ENCODE measurements at places on chromosomes 2 and 18.

- DNase-seq, result no peak
Measured at GRCh38 chr2:140624200-140624599, 1506.6 kb downstream of the LRP1B start.

- no peak for DNase-seq
Measured at GRCh38 chr18:34648269-34648985, 61.7 kb upstream of the DTNA start.

DNA sequence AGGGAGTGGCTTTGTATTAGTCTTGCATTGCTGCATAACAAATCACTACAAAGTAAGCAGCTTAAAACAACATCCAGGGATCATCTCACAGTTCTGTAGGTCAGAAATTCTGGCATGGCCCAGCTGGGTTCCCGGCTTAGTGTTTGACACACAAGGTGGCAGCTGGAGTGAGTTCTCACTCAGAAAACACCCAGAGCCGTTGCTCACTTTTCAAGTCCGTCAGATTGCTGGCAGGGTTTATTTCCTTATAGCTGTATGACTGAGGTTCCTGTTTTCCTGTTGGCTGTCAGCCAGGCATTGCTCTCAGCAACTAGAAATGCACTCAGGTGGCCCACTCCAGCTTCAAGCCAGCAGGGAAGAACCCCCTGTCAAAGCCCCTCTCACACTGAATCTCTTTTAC lies 324.1 kb downstream of the CCDC178 start:
- no peak for DNase-seq

- no peak for DNase-seq
Measured at GRCh38 chr2:146642066-146642465, 1202.8 kb upstream of the ACVR2A start.

DNA sequence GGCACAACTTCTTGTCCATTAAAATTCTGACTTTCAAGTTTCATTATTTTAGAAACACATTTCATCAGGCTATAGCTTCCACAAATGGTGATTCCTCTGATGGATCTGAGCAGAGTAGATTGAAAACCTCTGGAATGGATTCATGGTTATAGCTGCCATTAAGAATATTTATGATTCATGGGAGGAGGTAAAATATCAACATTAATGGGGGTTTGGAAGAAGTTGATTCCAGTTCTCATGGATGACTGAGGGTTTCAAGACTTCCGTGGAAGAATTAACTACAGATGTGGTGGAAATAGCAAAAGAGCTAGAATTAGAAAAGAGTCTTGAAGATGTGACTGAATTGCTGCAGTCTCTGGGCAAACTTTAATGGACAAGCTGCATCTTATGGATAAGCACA lies 797.4 kb downstream of the SUCLG1 start:
- no peak for DNase-seq

GRCh38 chr18:27604583-27604982 lies 419.5 kb upstream of the CHST9 start:
- no peak for DNase-seq

DNA sequence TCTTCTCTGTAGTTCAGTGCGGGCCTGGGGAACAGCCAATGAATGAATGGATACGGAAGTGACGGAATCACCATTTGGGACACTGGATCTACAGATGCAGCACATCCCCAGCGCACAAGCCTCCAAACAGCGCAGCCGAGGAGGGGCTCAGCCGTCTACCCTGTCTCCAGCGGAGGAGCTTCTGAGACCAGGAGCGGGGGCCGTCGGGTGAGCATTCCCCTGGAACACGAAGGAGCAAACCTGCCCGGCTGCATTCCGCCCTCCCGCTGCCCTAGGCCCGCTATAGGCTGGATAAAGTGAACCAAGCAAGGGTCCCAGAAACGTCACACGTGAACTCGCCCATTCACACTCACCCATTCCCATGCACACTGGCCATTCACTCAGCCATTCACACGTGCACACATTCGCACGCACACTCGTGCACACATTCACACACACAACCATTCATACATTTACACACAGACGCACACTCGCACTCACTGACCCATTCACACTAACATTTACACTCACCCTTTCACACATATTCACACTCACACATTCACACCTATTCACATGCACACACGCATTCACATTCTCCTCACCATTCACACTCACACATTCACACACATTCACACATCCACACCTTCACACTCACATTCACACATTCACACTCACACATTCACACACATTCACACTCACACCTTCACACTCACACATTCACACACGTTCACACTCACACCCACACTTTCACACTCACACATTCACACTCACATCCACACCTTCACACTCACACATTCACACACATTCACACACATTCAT lies 63.4 kb downstream of the BIN1 start:
- no peak for DNase-seq

DNA sequence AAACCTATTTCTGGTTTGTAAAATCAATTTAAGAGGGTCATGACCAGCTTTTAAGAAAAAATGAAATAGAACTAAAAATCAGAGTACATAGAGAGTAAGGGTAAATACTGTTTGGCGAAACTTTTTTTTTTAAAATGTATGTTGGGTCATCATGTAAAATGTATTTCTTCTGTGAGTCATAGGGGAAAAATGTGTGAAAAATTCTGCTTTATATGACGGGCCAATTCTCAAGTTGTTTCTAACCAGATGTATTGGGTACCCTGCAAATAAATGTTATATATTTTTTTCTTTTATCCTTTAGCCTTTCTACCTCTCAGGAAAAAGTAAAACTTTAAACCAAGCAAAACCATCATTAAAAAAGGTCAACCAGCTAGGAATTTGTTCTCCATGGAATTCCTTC lies 13.9 kb downstream of the AFTPH start:
- DNase-seq, result no peak

- no peak for DNase-seq
Measured at GRCh38 chr2:230230087-230230486, 4.6 kb downstream of the SP140 start.

DNA sequence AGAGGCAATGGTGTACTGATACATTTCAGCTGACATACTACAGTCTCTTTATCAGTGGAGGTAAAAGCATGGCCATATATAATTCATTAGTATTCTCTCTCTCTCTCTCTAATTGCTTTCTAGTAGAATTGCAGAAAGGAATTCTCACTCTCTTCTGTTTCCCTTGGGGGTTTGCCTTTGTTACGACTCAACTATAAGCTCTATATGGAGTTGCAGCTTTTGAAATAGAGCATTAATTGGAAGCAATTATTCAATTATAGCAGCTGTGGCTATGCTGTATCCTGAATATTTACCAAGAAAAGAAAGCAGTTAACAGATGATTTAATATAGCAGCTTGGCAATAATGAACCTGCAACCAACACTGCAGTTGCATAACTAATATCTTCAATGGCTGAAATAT lies 132.7 kb upstream of the STON1 start:
- no peak for DNase-seq

- no peak for DNase-seq
Measured at GRCh38 chr2:186755066-186755465, 61.2 kb downstream of the FAM171B start.

DNA sequence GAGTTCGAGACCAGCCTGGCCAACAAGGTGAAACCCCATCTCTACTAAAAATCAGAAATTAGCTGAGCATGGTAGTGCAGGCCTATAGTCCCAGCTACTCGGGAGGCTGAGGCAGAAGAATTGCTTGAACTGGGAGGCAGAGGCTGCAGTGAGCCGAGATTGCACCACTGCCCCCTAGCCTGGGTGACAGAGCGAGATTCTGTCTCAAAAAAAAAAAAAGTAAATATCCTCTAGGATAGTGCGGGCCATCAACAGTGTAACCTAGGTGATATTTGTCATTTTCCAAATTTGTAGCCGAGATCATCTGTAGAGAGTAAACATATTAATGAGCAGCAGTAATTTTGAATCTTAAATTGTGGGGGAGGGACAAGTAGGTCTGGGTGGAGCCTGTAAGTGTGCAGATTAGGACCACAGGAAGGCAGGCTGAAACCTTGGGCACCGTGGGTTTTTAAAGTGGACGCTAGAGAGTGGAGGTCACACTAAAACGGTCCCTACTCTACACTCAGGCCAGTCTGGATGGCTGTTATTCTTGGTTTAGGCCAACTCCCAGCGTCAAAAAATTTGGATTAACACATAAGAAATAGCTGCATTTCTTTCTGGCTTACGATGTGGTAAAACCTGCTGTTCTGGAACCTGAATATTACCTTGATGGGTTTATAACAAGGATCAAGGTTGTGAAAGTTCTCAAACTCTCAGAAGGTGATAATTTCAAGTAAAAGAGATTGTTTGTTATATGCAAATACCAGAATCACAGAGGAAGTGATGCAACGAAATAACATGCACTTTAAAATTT lies 22.7 kb upstream of the TET3 start:
- DNase-seq, result no peak

GRCh38 chr2:107687073-107687472 lies 139.6 kb upstream of the RGPD4 start:
- DNase-seq, result no peak

- no peak for DNase-seq
Measured at GRCh38 chr2:46134531-46135227, 162.5 kb upstream of the EPAS1 start.

- DNase-seq, result no peak
Measured at GRCh38 chr2:191824398-191824797, 22.5 kb downstream of the CAVIN2 start.

DNA sequence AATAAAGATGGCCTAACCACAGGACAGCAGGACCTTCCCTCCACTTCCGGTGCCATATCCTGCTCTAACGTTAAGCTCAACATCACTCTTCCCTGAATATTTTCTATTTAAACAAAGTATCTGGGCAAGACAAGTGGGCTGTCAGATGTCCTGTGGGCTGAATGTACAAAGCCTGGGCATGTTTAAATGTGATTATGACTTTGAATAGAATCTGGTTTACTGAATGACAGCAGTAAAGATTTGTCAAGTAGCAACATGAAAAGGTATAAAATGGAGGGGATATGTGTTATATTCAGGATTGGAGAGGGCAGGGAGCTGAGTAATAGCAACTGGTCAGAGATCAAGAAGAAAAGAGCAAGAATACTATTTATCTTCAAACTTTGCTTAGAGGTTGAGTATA lies 540.9 kb downstream of the NRXN1 start:
- DNase-seq, result no peak

DNA sequence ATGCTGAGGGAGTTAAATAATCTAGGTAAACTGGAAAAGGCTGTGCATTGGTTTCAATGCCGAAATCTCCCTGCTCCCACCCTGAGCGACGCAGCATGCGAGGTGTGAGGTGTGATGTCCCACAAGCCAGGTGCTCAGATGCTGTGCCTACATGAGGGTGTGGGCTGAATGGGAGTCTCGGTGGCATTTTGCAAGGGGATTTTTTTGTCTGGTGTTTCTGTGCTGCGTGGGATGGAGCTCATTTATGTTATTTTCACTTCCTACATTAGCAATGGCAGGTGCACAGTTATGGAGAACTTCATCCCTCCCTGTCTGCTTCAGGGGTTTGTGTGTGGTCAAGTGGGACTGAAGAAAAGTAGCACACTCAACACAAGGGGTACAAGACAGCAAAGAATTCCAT lies 110.2 kb upstream of the CCDC68 start:
- DNase-seq, result no peak

DNA sequence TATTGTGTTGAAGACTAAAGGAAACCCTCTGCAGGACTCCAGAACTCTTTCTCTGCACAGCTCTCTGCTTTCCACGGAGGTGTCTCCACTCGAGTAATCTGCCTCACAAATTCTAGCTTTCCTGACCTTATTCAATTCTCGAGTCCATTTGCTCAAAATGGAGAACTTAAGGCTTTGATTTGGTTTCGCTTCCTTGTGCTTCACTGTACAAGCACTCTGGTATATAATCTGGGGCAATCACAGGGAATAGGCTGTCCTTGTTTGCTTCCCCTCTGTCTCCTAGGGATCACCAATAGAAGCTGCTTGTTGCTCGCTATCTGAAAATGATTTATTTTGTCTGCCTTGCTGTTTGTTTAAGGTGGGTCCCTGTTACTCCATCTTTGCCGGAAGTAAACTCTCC lies 129.1 kb upstream of the DOCK10 start:
- DNase-seq, result no peak

DNA sequence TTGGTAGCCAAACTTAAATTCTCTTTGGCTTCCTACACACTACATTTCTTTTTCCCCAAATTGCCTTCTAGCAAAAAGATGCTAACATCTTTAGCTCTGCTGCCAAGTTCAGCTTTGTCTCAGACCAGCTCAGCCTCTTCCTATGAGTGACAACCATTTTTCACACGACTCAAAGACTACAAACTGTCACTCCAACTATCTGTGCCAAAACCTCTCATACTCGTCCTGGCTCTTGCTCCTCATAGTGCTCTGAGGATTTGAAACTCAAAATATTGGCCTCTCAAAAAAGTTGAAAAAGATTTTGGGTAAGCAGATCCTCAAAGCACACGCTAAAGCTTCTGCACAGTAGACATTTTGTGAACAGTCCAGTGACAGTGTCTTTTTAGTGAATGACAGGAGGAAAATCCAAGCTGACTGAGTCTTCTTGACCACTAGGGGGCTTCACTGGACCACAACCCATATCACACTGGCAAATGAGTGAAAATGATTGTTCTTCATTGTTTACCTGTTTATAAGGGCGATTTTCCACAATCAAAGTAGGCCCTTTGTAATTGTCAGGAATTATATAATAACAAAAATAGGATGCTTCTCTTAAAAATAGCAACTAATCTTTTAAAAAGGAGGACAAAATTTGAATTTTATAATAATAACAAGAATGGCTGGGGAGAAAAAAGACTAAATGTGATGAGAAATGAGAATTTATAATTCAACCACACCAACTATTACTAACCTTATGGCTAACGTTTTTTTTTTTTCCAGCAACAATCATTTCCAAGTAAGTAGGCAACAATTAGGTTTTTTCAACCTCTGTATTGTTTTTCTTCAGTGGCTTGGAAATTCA lies 85.5 kb upstream of the PGAP1 start:
- no peak for DNase-seq

Data from stimulated activated CD4-positive, alpha-beta T cell treated with anti-CD3 and anti-CD28 coated beads, TNF-alpha, amount 100 ng/mL, for 4 hours (primary cell).